ENCODE measurements at places on chromosomes 6 and 20.

- no peak for DNase-seq
Measured at GRCh38 chr6:34095741-34096140, 50.1 kb downstream of the GRM4 start.

DNA sequence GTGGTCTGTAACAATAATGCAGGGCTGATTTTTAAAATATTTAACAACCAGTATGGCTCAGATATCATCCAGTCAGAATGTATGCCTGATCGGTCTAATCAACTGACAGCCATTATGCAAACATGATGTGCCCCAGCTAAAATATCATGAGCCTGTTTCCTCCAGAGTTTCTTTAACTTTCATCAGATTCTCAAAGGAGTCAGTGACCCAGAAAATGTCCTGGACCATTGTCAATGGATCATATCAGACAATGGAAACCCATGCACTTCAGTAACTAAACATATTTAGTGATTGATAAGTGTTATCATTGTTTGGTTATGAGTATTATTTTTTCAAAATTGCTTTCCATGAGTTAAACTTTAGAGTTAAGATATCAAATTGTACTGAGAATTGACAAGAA is 173.5 kb downstream of the LMBRD1 start:
- no peak for DNase-seq

- DNase-seq, result no peak
Measured at GRCh38 chr6:83860782-83861495, 1.4 kb downstream of the CYB5R4 start.

DNA sequence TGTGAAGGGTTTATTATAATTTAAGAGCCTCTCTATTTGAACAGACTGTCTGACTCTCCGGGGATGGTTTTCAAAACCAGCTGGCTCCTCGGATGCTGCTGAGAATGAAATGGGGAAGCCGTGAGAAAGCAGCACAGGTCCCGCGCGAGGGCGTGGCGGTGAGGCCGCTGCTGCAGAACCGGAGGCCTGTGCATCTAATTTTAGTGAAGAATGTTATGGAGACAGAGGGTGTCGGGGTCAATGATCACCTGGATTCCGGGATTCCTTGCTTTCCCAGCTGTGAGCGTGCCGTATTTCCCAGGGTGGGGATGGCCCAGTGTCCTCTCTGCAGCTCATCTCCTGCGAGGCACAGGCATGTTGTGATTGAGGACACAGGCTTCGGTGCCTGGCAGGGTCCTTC is 348.0 kb downstream of the CDH4 start:
- no peak for DNase-seq

All from hepatic stellate cell (primary cell).